ENCODE measurements at places on chromosomes 16 and 17.

GRCh38 chr17:39979016-39979670 lies 1.5 kb upstream of the PSMD3 start:
- no peak for DNase-seq

DNA sequence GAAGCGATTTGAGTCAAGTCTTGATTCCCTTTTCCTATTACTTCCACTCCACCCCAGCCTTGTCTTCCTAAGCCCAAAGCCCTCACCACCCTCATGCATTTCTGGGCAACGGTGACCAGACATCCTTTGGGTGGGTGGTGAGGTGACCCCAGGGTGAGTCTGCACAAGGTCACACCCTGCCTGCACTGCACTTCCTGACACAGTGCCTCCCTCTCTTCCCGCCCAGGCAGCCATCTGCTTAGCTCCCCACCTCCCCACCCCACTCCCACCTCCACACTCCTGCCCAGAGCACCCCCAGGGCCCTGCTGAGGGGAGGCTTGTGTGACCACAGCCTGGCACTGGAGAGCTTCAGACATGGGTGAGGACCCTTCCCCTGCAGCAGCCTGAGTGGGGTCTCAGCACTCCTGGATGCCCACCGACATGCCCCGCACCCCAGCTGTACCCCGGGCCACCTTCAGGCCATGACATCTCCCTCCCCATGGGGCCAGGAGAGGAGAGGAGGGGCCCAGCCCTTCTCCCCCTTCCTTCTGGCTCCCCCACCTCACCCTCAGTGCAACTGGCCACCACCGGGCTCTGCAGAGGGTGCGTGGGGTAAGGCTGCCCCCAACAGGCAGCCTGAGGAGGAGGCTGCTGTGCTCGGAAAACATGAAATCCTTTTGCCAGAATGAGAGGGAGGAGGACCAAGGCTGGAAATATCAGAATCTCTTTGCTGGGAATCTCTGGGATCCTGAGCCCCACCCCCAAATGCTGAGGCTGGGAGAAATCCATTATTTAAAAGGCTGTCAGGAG lies 68.6 kb downstream of the CCT6B start:
- DNase-seq: peak; percentile 43

DNA sequence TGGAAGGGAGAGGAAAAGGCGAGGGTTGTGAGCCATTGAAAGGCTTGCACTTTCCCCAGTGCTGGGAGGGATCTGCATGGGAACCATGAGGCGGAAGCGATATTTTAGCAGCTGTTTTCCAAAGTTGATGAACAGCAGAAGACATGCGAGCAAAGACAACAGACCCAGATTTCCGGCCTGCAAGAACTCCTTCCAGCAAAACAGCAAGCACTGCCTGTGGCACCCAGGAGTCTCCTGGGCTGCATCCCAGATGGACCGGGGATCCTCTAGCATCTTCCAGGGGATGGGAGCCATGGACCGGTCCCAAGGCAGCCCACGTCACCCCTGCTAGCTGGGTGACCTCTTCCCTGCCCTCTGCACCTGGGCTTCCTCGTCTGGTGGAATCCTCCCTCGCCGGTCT lies 162.8 kb downstream of the IRF8 start:
- DNase-seq: no peak

- DNase-seq: peak; percentile 65
These were observed 4.2 kb downstream of the IRX3 start for GRCh38 chr16:54282202-54282927.

GRCh38 chr16:20114356-20114755 lies 40.7 kb upstream of the GPR139 start:
- DNase-seq: no peak

- no peak for DNase-seq
These were observed 11.2 kb downstream of the SLC16A3 start for GRCh38 chr17:82239926-82240505.

DNA sequence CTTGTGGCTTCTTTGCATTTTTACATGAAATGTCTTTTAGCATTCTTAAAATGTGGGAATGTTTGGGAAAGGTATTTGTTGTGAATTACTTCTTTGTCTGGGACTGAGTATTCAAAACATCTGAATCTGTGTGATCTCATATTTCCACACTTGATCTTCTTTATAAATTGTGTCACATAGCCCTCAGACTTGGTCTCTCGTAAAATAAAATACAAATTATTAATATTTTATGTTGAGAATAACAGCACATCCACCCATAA lies 81.9 kb downstream of the TUBD1 start:
- no peak for DNase-seq

DNA sequence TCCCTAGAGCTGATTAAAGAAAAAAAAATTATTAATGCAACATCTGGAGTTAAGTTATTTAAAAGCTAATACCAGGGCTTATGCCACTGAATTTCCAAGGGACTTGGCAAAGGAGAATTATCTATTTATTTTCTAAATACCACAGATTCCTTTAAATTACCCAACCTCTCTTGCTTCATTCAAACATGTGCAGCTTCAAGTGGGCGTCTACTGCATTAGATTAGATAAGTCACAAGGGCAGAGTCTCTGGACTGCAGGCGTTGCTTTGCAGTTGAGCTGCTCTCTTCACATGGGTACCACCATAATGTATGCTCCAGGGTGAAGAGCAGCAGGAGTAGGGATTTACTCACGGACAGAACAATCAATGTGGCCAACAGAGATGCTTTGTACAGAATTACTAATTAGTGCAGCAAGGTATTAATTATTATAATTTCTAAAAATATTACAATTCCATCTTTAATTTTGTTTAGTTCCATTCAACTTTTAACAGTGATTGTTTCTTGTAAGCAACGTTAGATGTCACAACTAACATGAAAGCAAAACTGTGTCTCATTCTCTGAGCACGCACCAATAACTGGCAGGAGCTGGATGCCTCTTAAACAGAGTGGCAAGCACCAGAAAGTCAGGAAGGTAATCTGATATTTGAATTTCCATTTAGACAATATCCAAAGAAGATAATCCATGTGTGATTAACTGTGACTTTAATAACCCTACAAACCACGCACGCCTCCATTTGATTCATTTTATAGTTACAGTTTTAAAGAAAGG lies 214.2 kb downstream of the STX8 start:
- DNase-seq: no peak

Measured in activated T-cell treated with anti-CD3 and anti-CD28 coated beads, Interleukin-2, amount 50 U/mL, for 48 hours (primary cell).